ENCODE measurements at places on chromosomes 5 and 9. TPM values are rescaled to one million over a fixed set of nuclear protein-coding genes. Genes with fewer than 3 reads are reported as not detected.

DNA sequence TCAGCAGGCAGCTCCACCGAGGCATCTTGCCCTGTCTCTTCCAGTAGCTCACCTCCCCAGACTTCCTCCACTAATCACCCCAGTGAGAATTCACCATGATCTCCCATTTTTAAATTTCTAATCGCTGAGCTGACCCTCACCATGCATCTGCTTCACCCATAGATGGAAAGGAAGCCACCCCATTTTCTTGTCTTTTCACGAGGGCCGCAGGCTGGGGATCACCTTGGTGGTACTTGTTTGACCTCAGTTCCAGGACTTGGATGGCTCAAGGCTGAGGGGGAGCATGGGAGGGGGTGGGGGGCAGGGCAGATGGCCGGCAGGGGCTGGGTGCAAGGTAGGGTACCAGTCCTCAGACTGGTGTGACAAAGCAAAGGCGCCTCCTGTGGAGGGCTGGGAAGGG lies 3.6 kb downstream of the PROP1 start:
- DNase-seq, result no peak

- no peak for DNase-seq
Observed at GRCh38 chr5:2755681-2756171, 4.2 kb upstream of the IRX2 start.

IL13 gene
- total RNA-seq, result not detected

DNA sequence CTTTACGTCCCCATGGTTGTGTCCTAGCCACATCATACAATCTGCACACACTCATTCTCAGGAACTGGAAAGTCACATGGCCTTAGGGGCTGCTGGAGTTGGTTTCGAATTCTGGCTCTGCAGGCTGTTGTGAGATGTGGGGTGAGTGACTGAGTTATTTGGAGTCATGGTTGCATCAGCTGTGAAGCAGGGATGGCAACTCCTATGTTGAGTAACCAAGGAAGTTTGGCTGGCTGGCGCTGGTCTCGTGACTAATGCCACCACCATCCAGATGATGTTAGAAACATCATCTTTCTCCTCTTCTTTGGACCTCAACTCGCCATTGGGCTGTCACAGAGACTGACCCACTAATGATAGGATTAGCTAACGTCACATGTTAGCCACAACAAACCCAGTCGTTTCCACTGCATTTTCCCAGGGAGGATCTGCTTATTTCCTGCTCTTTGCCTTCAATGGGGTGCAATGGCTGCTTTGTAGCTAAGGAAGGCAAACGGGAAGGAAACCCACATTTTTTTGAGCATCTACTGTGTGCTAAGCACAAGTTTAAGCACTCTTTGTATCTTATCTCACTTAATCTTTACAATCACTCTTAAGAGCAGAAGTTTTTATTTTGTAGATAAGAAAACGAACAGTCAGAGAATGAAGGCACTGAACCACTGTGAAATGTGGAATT lies 78.1 kb upstream of the UBTD2 start:
- DNase-seq, result peak; percentile 82

FOXD4L5 gene
- 0.04 TPM for total RNA-seq
